Activated CD4-positive, alpha-beta T cell treated with anti-CD3 and anti-CD28 coated beads for 36 hours (primary cell): ENCODE measurements at places on chromosomes 3 and 15.

DNA sequence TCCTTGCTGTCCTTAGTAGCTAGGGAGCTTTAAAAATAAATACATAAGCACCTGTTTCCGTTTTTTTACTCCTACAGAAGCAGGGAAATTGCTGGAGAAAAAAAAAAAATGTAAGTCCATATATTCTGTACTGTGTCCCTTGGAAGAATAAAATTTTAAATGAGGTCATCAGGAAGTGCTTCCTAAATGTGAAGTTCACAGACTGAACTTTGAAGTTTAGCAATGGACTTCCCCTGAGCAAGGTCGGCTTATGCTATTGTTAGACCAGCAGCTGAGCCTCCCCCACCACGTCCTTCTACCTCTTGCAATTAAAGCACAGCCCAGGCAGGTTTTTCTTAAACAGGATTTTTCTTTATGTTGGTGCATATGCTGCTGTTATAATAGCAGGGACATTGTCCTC is 26.3 kb downstream of the LIPC start:
- no peak for DNase-seq

DNA sequence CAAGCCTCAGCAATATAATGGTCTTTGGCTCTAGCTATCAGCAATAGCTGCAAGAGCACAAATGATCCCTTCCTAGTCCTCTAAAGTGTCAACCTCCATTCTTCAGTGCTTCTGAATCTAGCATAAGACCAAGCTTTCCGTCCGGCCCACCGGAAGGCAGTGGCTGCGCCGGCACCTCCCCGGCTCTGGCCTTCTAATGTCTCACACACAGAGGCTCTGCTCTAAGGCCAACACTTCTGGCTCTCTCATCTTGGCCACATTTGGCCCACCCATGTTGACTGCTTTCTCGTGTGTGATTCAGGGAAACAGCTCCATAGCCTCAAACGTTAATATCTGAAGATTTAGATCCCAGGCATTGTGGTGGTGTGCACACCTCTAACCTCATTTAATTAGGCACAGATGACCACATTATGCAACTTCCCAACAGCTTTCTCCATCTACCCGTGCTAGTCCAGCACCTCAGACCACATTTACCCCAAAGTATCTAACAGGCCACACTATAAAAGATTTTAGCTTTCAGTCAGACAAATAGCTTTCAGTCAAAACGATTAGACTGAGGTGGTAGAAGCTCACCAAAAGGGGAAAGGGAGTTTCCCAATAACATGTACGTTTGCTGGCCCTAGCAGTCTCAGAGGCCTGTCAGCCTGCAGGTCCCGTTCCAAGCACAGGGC is 19.3 kb downstream of the SLC51A start:
- no peak for DNase-seq

- no peak for DNase-seq
Measured at GRCh38 chr15:81331600-81331999, 7.7 kb upstream of the STARD5 start.

DNA sequence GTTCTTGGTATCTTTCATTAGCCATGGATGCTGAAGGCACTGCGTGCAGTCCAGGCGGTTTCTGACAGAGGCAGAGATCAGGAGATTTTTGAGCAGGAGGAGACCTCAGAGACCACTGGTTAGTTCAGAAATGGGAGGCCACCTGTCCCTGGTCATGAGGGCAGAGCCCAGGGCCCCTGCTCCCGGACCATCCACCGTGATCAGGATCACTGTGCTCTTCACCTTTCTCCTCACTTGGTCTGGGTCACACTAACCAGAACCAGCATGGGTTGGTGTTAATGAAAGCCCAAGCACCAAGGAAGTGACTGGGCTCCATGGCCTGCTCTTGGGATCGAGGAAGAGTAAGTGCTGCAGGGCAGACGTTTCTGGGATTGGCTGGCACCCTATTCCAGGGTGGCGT is 42.0 kb upstream of the HACD2 start:
- no peak for DNase-seq

GRCh38 chr3:33360136-33360825 is 79.9 kb downstream of the UBP1 start:
- DNase-seq, result no peak

DNA sequence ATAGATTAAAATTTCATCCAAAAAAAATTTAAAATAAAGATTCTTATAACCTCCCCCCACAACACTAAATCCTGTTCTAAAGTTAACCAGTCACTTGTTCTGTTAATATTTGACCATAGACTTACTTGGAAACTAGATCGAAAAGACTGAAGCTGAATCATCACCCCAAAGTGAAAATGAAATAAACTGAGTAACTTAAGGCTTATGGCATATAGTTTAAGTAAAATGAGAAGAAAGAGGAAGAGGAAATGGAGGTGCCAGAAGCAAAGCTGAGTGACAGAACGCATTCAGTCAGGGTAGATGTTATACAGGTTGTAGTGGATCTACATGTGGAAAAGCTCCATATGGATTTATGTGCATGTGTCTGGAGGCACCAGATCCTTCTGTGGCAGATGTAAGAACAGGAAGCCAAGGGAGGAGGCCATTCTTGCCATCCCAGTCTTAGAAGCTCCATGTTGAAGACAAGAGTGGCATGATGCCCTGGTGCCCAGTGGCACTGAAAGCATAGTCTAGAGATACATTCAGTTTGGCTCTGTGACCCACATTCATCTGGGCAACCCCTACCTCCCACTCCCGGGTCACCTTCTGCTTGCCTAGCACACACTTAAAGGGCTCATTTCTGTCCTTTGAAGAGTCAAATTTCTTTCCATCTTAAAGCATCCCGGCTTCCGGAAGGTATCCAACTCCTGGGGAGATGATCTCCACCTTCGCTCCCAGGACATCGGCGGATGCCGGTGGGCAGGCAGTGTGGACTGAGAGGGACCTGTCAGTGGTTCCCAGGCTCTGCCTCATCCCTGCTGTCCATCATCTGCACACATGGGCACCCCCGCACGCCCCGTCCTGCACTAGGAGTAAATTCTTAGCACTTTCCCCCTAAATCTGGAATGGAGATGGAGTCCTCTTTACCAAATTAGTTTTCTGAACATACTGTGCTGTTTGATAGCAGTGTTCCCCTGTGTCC is 90.8 kb downstream of the NEO1 start:
- peak; percentile 12 for DNase-seq

DNA sequence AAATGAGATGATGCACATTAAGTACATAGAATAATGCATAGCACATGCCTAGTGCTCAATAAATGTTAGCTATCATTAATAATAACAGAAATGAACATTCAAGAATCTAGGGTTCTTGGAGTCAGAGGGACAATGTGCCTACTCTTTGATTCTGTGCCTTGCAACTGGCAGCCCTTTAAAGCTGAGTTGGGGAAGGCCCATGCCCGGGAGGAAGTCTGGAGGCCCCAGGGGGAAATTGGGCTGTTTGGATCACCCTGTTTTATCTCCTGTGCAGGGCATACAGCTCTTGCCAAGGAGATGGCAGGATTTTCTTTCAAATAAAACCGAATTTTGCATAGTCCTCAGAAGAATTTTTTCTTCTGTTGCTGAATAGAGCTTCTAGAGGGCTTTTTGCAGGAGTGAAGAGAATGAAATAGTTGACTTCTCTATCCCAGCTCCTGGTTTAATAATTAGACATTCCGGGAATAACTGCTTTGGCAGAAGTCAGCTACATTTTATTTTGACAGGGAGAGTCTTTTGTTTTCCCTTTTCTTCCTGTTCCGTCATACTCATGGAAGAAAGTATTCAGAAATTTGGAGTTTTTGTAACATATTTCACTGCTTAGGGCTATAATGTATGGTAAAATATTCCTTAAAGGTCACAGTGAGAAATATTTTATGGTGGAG is 18.0 kb upstream of the KCNAB1 start:
- DNase-seq, result no peak

GRCh38 chr3:171812811-171813210 is 2.5 kb upstream of the PLD1 start:
- no peak for DNase-seq
